Renal pelvis (tissue), 12 donors: ENCODE measurements at places on chromosomes 3 and 15.

DNA sequence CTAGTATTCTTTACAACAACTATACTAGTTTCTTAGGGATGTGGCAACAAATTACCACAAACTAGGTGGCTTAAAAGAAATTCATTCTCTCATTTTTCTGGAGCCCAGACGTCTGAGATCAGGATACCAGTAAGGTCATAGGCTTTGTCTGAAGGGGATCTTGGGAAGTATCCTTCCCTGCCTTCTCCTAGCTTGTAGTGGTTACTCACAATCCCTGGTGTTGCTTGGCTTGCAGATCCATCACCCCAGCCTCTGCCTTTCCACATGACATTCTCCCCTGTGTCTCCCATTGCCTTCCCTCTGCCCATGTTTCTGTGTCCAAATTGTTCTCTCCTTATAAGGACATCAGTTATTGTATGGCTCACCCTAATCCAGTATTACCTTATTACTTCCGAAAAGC is 24.3 kb upstream of the CLDN1 start:
- DNase-seq = no peak

- DNase-seq = no peak
Measured at GRCh38 chr3:85977615-85978338, 1013.2 kb downstream of the VGLL3 start.

DNA sequence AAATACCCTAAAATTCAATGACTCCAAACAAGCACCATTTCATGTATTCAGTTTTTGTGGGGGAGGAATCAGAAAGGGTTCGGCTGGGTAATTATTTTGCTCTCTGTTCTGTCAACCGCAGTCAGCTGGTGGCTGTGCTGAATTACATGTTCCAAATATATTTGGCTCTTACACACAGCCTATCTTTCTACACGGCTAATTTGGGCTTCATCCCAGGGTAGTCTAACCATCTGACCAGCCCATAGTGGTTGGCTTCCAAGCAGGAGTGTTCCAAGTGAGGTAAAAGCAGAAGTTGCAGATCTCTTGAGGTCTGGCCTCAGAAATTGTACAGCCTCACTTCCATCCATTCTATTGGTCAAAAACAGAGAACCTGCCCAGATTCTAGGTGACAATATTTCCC is 760.8 kb upstream of the SEMA6D start:
- no peak for DNase-seq

- DNase-seq = no peak
Measured at GRCh38 chr3:171806200-171807128, 3.8 kb downstream of the PLD1 start.

GRCh38 chr3:8237893-8238292 is 263.7 kb upstream of the LMCD1 start:
- no peak for DNase-seq

DNA sequence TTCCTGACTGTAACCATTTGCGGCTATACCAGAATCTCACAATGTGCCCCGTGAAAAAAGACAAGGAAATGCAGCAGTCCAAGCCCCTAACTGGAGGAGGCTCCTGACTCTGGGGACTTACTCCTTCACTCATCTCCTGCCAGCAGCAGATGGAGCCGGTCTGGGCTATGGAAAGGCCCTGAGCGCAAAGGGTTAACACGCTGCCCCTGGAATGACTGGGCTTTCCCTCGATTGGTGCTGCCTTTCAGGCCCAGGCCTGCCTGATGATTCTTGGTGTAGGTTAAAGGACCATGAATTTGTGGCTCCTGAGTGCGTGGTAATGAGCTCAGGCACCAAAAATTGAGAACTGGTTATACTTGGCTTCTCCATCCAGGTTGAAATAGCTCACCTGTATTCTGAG is 42.3 kb upstream of the GALNT15 start:
- DNase-seq = no peak

GRCh38 chr3:146166415-146166821 is 5.4 kb upstream of the PLOD2 start:
- DNase-seq = no peak

DNA sequence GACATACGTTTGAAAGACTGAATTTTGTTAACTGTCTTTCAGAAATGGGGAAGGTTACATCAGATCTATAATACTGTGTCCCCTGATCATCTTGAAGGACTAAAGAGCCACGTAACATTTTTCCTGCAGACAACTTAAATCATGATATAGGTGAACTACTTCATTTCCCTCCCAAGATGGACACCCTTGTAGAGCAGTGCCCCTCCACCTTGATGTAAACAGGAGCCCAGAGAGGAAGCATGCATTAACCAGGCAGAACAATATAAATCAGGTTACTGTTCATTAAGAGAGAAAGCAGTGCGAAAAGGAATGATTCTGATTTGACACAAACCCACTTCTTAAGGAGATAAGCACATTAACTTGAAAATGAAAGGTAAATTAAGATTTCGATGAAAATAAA is 36.1 kb downstream of the USP3 start:
- no peak for DNase-seq

GRCh38 chr3:191240486-191240885 is 41.4 kb downstream of the OSTN start:
- DNase-seq = no peak

DNA sequence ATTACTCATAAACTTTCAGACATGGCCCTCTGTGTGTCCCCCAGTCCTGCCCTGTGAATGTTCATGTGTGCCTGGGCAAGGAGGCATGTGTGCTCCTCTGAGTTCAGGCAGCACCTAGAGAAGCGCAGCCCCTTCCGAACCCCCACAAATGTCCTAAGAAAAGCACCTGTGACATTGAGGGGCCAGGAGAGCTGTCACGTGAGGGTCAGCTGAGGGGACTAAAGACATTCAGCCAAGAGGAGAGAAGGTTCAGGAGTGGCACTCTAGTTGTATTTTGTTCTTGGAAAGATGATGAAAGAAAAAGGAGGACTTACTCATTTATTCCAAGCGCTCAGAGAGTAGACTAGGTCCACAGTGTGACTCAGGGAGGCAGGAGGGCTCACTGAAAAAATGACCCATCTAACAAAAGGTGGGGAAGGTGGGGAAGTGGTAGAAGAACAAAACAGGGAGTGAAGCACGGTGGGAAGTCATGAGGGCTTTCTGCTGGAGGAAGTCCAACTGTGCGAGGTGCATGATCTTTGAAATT is 28.1 kb upstream of the ELP6 start:
- DNase-seq = no peak

DNA sequence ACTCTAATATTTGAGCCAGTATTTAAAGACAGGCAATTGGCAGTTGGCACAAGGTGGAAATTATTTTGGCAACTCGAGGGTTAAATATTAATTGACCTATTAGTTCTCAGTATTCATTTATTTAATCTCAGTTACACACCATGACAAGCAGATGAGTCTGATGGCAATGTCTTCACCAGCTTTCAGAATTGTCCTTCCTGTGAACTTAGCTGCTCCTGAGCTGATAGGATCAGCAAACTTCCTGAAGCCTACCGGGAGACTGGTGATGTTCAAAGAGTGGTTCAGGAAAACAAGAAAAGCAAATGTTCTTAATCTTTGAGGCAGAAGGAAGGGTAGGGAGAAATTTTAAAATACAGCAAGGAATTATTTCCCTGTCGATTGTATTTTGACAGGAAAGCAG is 522.2 kb downstream of the SOX2 start:
- no peak for DNase-seq

- DNase-seq = no peak
Measured at GRCh38 chr3:67227030-67227429, 228.9 kb downstream of the KBTBD8 start.
